ENCODE measurements at places on chromosomes 12 and 14. TPM values are rescaled to one million over a fixed set of nuclear protein-coding genes. Genes with fewer than 3 reads are reported as not detected.

Gene PLA2G1B
- not detected for polyA plus RNA-seq

DNA sequence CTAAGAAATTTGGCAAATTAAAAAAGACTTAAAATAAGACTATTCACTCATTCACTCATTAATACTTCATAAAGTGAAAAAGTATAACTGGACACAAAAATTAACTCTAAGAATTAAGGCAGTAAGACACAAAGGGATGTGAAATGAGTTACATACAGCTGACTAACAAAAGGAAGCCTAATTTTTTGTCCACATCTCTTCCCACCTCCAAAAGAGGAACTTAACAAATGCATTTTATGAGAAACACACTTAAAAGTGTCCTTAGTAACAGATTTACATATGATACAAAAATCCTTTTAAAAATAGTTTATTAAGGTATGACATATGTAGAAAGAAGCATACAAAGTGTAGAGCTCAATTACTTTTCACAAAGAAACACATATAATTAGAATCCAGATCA lies 88.9 kb downstream of the NUMB start:
- no peak for DNase-seq

GRCh38 chr12:69885658-69886057 lies 60.6 kb downstream of the MYRFL start:
- DNase-seq, result no peak

- no peak for DNase-seq
These were observed 12.4 kb downstream of the EIF2B1 start for GRCh38 chr12:123621101-123621500.

- no peak for DNase-seq
These were observed 446.1 kb downstream of the ZFP36L1 start for GRCh38 chr14:68346556-68347343.

GRCh38 chr12:83018088-83018487 lies 331.4 kb downstream of the TMTC2 start:
- no peak for DNase-seq
